Activated gamma-delta T cell treated with anti-CD3 and anti-CD28 coated beads, Interleukin-2, amount 50 U/mL, for 16 hours (primary cell): ENCODE measurements at places on chromosomes 4 and X.

DNA sequence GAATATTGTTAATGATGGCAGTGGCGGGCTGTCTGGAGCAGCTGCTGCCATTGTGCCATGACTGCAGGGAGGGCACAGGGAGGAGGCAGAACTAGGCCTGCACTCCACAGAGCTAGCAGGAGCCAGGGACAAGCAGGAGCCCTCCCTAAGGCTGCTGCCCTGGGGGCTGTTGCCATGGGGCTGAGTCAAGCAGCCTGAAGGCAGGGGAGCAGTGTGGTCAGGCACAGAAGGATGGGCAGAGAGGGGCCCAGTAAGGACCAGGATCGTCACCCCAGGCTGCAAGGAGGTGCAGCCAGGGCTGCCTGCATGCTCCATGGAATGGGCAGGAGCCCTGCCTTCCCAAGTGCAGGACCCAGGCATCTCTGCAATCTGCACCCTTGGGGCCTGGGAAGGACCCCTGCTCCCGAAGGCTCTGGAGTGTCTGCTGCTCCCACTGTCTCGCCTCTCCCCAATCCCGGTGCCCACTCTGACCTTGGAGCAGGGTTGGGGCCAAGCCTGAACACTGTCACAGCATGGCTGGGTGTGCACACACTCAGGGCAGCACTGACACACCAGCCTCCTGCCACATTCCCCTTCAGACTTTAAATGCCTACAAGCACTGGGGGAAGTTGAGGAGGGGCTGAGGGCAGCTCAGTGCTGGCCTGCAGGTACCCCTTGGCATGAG is 98.3 kb upstream of the GALNTL6 start:
- DNase-seq: no peak

DNA sequence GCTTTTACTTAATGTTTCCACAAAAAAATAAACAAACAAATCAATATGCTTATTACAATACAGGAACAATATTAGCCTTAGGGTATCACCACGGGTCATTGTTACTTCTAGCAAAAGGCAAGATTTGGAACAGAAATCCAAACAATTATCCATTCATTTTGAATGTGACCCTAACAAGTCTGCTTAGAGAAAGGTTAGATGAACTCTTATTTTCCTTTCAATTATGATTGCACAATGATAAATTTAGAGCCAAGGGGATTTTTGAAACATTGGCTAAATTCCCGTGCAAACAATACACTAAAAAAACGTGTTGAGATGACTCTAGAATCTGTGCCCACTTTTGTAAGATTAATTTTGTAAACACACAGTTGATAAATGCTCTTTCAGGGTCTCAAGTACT is 474.7 kb downstream of the PCDH7 start:
- DNase-seq: no peak

DNA sequence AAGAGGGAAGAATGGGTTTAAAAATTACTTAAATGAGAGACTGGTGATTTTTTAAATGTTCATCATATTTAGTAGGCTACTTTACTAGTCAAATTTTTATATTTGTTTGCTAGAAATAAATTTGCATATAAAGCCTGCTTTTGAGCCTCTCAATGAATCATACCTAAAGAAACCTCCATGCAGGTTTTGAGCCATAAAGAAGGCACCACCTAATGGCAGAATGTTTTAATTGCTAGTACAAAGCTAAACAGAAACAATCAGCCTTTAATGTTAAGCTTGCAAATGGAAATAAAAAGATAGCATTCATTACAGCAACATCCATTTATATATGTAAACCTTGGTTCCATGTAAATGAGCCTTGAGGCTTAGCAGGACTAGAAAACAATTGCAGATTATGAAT is 989.7 kb downstream of the CCSER1 start:
- no peak for DNase-seq

- no peak for DNase-seq
Measured at GRCh38 chr4:39331191-39331590, 35.0 kb downstream of the RFC1 start.
